ENCODE measurements at places on chromosomes 5 and 9.
A peak's percentile ranks its signal among the peaks of the same experiment; 100 is the strongest.

DNA sequence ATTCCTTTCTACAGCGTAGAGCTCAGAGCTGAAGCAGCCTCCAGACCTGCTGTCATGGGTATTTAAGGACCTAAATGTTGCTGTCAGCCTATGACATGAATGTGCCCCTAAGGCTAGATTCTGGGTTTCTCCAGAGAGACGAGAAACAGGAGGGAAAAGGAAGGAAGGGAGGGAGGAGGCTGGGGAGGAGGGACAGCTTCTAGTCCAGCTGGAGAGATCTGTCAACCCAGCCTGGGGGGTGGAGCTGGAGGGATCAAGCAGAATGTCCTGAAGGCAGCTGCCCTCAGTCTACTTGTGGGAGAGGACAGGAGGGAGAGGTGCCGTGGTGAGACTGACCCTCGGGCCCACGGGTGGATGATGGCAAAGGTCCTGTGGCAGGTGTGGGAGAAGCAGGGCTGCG lies 1.1 kb upstream of the DBH start:
- no peak for DNase-seq

GRCh38 chr5:149429839-149430721 lies 51.0 kb upstream of the IL17B start:
- DNase-seq = no peak

DNA sequence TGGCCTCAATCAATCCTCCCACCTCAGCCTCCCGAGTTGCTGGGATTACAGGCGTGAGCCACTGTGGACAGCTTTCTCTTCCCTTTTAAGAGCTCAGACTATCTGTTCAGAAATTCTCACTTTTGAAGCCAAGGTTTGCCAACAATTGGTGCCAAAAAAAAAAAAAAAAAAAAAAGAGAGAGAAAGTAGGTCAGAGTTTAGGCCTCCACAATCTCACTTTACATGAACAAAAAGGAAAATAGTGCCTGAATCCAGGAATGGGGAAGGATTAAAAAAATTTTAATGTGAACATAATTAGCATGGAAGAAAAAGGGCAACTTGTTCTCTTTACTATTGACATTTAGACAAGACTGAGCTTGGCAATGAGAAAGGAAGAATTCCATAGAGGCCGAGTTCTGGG lies 94.1 kb downstream of the NSG2 start:
- DNase-seq = no peak

- DNase-seq = no peak
These were observed 218.4 kb downstream of the ADAMTS6 start for GRCh38 chr5:65263321-65263720.

- no peak for DNase-seq
These were observed 445.3 kb downstream of the DMRT2 start for GRCh38 chr9:1495282-1496030.

DNA sequence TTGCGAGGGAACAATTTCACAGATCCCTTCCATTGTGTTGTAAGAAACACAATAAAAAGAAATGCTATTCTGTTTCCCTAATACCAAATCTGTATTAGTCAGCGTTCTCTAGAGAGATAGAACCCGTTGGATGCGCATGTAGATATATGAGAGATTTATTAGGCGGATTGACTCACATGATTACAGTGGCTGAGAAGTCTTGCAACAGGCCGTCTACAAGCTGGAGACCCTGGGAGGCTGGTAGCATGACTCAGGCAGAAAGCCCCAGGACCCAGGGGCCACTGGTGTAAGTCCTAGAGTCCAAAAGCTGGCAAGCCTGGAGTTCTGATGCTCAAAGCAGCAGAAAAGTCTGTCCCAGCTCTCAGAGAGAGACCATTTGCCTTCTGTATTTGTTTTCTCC lies 18.4 kb upstream of the IL17B start:
- no peak for DNase-seq

DNA sequence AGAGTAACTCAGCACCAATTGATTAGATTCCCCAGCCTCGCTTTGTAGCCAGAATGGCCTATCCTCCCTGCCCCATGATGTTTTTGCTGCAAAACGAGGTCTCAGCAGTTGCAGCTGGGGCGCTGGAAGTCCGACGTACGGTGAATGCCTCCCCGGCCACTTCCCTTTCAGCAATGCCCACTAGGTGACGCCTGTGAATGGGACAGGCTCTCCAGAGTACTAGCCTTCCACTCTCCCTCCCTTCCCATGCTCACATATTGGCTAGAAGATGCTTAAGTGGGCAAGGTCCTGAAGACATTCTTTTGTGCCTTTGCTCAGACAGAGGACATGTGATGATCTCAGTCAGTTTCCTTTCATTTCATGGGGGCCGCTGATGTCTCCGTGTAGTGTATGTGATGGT lies 50.8 kb downstream of the DMRT2 start:
- no peak for DNase-seq

DNA sequence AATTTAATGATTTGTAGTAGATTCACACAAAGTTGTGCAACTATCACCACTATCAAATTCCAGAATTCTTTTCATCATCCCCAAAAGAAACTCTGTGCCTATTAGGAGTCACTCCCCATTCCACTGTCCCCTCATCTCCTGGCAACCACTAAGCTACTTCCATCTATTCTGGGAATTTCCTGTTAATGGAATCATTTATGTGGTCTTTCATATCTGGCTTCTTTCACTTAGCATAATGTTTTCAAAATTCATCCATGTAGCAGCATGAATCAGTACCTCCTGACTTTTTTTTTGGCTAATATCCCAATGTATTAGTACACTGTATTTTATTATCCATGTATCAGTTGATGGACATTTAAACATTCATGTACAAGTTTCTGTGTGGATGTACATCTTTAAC lies 157.6 kb downstream of the TTC39B start:
- DNase-seq = no peak

DNA sequence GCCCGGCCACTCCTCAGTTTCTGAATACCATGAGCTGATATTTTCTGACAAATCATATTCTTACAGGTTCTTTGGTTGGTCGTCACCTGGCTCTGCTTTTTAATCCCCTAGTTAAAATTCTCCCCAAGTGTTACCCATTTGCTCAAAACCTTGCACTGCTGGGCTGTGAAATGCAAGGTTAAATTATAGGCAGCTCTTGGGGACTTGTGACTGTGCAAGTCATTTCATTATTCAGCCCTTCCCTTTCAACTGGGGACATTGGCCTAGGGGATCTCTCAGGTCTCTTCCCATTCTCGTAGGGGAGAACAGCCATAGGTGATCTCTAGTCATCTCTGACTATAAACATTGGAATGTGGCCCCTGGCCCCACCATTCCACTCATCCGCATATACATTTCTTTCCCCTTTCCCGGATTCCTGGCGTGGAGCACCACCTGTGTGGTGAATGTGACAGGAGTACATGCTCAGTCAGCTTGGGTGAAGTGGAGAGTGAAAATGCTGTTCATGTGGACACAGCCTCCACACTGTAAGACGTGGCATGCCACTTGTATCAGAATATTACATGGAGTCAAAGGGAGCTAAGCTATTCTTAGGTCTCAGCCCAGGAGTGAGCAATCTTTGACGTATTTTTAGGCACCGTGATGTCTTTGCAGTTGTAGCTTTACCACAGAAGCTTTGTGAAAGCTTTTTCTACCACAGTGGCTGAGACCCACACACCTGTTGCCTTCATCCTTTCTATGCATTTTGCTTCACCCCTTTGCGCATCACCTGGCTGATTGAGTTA lies 386.7 kb downstream of the KDM4C start:
- no peak for DNase-seq

GRCh38 chr9:84697042-84697441 lies 27.5 kb downstream of the NTRK2 start:
- no peak for DNase-seq

DNA sequence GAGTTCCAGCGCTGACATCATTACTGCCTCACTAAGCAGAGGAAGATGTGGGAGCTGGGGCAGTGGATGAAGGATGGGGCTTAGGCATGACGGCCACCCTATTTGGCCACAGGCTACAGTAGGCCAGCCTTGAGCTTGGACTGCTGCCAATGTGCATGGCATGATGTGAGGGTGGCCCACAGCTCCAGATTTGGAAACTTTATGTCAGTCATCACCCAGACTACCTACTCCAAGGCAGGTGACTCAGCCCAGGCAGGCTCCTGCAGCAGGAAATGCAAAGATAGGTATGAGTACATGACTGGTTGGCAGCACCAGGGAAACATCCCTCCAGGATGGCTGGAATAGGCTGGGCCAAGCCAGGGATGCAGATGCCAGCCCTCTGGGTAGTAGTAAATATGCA lies 303.6 kb downstream of the SPOCK1 start:
- DNase-seq = no peak

DNA sequence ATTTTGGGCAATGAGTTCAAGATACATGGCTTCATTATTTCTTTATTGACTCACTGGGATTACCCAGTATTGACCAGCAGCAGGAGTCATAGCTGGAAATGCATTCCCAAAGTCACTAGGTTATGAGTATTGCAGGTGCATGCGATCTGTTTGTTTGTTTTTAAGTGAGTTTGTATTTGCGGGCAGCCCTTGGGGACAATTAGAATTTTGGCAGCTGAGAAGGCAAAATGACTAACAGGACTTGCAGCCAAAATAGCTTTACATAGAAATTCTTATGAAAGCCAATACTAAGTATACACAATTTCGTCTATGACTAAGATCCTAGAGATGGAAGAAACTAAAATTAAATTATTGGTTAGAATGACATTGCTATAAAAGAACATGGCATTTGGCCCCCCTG lies 18.1 kb upstream of the RGMB start:
- DNase-seq = no peak

GRCh38 chr9:123349691-123350480 lies 6.1 kb upstream of the CRB2 start:
- peak; percentile 35 for DNase-seq

GRCh38 chr9:100108559-100108958 lies 9.5 kb downstream of the INVS start:
- no peak for DNase-seq

DNA sequence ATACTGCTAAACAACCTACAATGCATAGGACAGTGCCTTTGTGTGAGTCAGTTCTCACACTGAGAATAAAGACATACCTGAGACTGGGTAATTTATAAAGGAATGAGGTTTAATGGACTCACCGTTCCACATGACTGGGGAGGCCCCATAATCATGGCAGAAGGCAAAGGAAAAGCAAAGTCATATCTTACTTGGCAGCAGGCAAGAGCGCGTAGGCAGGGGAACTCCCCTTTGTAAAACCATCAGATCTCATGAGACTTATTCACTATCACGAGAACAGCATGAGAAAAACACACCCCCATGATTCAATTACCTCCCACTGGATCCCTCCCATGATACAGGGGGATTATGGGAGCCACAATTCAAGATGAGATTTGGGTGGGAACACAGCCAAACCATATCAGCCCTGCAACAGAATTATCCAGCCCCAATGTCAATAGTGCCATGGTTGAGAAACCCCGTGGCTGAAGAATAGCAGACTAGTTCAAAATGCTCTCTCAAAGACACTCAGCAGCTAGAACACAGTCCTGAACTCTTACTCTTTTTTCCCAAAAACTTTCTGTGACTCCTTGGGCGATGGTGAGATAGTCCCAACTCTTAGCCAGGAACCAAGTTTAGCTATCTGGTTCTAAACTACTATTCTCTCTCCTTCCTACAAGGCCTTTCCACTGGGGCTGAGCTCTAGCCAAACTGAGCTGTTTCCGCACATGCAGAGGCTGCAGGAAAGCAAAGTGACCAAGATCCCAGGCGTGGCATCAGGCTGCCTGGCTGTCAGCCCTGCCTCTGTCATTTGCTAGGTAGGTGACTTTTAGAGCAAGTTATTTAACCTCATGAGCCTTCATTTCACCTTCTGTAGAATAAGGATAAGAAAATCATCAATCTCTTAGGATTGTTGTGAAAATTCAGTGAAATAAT lies 21.7 kb downstream of the FAT2 start:
- no peak for DNase-seq

- DNase-seq = no peak
These were observed 126.3 kb downstream of the C5orf15 start for GRCh38 chr5:133841831-133842750.

GRCh38 chr5:147170603-147171002 lies 64.2 kb upstream of the STK32A start:
- no peak for DNase-seq

All from activated CD8-positive, alpha-beta memory T cell treated with anti-CD3 and anti-CD28 coated beads for 1 hour (primary cell).